Body of pancreas (tissue), 4 donors: ENCODE measurements at places on chromosomes 12 and 14.

GRCh38 chr12:11209113-11209512, 22.4 kb upstream of the TAS2R42 start:
- no peak overlapping the region for H3K27ac ChIP-seq
- no peaks in the 10 kb centered on the region for H3K27me3 ChIP-seq
- H3K4me3 ChIP-seq = no peak overlapping the region
- no peaks in the 10 kb centered on the region for H3K4me1 ChIP-seq
- H3K36me3 ChIP-seq = no peaks in the 10 kb centered on the region

GRCh38 chr12:129750421-129750820, 153.4 kb downstream of the TMEM132D start:
- DNase-seq = no peak
- no peaks in the 10 kb centered on the region for H3K4me1 ChIP-seq
- no peak overlapping the region for H3K27ac ChIP-seq
- no peaks in the 10 kb centered on the region for H3K36me3 ChIP-seq

- no peak overlapping the region for H3K4me3 ChIP-seq
- no peaks in the 10 kb centered on the region for H3K36me3 ChIP-seq
- peak overlapping the region; percentile 83 for H3K27ac ChIP-seq
- no peak for DNase-seq
These were observed 75.6 kb upstream of the USP44 start for GRCh38 chr12:95626854-95627253.

DNA sequence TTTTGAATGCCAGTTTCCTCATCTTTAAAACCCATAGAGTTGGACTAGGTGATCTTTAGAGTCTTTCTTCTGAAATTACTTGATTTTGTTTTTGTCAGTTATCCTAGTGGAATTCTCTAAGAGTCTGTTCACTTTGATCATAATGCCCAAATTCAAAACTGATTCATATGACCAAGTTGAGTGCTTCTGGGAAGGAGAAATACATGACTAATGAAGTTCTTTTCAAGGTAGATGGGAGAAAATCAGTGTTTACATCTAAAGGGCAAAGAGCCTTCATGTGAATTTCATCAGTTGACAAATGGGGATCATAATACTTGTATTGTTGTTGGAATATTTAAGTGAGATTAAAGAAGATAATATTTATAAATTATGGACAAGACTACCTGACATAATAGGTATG, 53.2 kb downstream of the ERC1 start:
- H3K27ac ChIP-seq = no peak overlapping the region
- H3K4me3 ChIP-seq = no peak overlapping the region
- no peaks in the 10 kb centered on the region for H3K4me1 ChIP-seq

- H3K4me3 ChIP-seq = peak overlapping the region; percentile 85
- DNase-seq = peak; percentile 31
- no peaks in the 10 kb centered on the region for H3K27me3 ChIP-seq
- peak overlapping the region; percentile 99 for H3K27ac ChIP-seq
- no peaks in the 10 kb centered on the region for H3K36me3 ChIP-seq
These were observed 1.4 kb downstream of the DUSP6 start for GRCh38 chr12:89350630-89351488.

- DNase-seq = no peak
- no peak overlapping the region for H3K4me3 ChIP-seq
- no peaks in the 10 kb centered on the region for H3K4me1 ChIP-seq
- H3K36me3 ChIP-seq = no peaks in the 10 kb centered on the region
These were observed 87.8 kb downstream of the NEDD1 start for GRCh38 chr12:96994900-96995299.

DNA sequence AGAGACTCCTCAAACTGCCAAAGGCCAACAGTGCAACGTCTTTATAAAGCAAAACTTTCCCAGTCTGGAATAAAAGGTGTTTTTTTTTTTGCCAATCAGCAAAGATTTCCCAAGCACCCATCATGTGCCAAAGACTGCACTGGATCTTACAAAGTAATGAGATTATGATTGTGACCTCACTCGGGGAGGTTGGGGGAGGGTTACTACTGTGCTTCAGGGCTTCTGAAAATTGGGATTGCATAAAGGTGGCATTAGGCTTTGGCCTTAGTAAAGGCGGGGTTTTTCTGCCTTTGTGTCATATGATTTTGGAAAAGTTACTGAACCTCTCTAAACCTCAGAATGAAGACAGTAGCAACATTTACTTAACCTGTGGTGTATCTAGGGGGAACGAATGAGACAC, 233.8 kb downstream of the DACT1 start:
- H3K4me1 ChIP-seq = no peaks in the 10 kb centered on the region
- no peak for DNase-seq
- H3K4me3 ChIP-seq = no peak overlapping the region
- no peaks in the 10 kb centered on the region for H3K27me3 ChIP-seq

GRCh38 chr12:89949457-89950195, 241.0 kb upstream of the ATP2B1 start:
- no peaks in the 10 kb centered on the region for H3K27me3 ChIP-seq
- H3K27ac ChIP-seq = no peak overlapping the region
- peak; percentile 12 for DNase-seq
- H3K36me3 ChIP-seq = no peaks in the 10 kb centered on the region

DNA sequence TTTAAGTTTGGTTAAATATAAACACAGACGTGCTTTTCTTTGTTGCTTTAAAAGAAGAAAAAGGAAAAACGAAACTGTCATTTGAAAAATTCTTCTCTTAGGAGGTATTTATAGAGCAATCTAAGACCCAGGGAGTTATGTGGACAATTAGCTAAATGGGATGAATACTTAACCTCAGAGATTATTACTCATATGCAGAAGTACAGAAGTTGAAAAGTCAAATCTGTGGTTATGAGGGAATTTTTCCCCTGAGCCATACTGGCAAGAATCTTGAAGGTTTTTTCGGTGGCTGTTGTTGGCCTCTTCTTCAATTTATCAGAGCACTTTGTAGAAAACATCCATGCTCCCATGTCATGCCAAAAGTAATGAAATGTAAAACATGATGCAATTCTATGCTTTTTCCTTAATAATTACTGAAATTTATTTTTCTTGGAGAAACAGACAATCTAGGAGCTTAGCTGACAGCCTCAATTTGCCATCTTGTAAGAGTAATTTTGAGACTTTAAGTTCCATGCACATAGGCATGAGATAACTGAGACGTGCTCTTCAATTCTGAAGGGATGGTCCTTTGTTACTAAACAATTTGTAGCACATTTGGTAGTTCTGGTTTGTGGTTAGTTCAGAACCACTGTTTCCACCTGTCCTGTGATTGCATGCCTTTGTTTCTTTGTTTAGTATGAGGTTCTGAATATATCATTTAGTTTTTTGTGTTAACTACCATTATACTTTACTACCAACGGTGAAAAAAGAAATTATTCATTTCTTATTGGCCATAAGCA, 126.6 kb downstream of the BCAT1 start:
- peaks cover 3% of the 10 kb centered on the region for H3K4me1 ChIP-seq
- no peak overlapping the region for H3K27ac ChIP-seq
- H3K36me3 ChIP-seq = no peaks in the 10 kb centered on the region
- no peak overlapping the region for H3K4me3 ChIP-seq

- no peak within 1 kb of the TSS for H3K4me3 ChIP-seq
- H3K27ac ChIP-seq = peak within 1 kb of the TSS; percentile 82
- peak; percentile 80 for DNase-seq
- no peaks in the 10 kb centered on the region for H3K27me3 ChIP-seq
- peaks cover 50% of the 10 kb centered on the region for H3K4me1 ChIP-seq
- H3K36me3 ChIP-seq = no peaks in the 10 kb centered on the region
These were observed at the start of gene HPD for GRCh38 chr12:121858662-121859572. Gene HPD, minus strand, starts transcription at chr12:121858859. Its CDS starts 36 bp downstream, at chr12:121858823.

DNA sequence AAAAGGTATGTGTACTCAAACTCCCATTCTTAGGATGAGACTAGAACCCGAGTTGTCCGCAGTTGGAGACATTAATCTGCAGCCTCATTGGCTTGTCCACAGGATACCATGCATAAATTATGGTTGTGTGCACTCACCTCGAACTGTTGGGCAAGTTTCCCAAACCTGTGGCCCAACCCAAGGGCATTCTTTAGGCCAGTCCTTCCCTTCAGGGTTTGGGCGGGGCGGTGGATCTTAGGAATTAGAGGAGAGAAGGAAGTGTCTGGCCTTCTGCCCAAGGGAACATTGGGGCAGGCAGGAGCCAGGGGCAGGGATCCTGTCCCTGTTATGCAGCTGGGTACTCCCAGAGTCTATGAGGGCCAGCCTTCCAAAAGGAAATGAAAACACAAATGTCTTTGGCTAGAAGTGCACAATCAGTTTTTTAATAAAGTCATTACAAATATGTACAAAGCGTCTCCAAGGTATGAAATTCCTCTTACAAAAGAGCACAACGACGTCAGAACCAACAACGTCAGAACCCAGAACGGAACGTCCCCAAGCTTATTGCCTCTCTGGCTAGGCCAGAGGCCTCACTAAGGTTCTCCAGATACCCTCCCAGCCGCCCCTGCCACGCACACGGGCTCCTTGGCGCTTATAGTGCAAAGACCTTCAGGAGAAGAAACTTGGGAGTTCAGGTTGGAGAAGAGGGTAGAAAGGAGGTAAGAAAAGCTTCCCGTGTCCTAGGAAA, 25.3 kb downstream of the HRK start:
- no peak for DNase-seq
- H3K27me3 ChIP-seq = no peaks in the 10 kb centered on the region
- H3K27ac ChIP-seq = no peak overlapping the region
